NCI-H69 (cell line): ENCODE measurements at places on chromosomes 7 and 10.

DNA sequence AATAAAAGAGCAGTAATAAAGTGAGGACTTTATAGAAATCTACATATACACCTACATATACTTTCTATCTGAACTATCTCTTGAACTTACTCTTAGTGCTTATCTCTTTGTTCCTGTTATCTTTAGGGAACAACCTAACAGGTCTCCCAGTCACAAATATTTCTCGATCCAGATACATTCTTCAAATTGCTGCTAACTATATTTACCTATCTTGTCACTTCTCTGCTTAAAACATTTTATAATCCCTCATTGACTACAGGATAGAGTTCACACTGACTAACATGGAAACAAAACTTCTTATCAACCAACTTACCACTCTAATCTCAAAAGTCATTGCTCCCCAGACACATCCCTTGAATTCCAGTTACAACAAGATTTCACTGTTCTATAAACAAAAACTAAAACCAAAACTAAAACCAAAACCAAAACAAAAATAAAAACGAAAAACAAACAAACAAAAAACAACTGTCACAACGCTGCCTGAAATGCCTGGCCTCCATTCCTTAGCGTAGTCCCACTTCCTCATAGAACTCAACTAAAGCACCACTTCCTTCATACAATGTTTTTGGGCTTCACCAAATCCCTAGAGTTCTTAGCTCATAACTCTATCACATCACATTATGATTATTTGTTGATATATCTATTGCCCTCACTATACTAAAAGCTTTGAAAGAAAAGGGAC is 134.7 kb downstream of the SEMA3D start:
- no peak for DNase-seq

DNA sequence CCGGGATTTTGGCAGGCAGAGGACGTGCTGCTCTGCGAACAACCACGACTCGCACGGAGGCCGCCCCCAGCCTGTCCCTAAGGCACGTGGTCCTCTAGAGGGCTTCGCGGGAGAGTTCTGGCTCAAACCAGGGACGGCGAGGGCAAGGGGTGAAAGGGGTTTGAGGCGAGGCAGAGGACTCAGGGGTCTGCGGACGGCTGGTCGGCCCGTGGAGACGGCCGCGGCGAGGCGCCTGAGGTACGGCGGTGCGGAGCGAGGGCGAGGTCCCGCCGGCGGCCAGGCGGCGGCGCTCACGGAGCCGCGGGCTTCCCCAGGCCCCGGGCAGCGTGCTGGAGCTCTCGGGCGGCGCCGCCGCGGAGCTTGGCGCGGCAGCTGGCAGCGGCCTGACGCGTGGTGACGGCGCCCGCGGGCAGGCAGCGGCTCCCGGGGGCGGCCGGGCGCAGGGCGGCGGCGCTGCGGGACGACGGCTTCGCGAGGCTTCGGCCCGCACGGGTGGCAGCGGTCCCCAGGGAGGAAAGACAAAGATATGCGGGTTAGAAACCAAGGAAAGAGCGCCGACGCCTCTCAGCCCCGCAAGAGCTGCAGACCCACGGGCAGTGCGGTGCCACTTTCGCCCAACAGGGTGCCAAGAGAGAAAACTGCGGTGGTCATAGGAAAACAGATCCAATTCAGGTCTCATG is 44.8 kb downstream of the ZNF800 start:
- peak; percentile 91 for DNase-seq

DNA sequence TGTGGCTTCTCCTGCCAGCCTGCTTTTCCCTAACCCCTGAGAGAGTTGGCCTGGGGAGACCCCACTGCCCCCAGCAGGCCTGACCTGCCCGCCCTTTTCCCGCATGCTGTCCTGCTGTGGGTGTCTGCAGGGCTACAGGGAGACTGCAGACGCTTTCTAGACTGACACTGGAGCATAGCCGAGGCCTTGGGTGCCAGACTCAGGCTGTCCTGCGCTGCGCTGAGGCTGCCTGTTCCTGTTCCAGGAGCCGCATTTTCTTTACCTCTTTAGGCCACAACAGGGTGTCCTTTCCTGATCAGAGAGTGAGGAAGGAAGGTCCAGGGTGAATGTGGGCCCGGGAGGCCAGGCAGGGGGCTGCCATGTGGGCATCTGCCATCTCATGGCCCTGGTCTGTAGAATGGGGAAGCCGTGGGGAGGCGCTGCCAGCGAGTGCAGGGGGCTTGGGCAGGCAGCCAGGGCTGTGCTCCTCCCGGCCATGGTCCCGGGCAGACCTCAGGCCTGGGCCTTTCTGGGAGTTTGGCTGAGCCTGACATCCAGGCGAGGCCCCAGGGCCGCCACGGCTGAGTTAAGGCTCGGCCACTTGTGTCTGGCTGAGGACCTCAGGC is 3.6 kb downstream of the PWWP2B start:
- DNase-seq, result no peak

- no peak for DNase-seq
Observed at GRCh38 chr10:5735119-5735518, 50.5 kb downstream of the TASOR2 start.

DNA sequence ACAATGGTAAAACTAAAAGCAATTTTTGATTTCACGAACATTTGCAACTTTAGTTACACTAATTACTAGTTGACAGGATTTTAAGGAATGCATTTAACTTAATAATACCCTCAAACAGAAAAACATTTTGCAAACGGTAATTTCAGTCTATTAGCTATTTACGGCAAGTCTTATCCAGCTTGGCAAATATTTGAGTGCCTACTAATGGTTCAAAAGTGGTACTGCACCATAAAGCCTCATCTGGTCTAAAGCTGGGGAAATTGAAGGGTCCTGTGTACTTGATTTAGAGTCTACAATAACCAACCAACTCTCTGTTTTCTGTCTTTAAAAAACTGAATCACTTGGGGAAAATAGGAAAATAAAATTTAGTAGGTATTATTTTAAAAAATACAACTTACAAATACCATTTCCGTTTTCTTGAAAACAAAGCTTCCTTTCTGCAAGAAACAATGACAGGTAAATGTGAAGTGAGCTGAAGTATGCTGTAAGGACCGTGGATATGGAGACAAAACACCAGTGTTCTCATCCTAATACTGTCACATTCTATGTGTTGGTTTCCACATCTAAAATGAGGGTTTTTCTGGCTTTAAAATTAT is 142.3 kb downstream of the VPS50 start:
- DNase-seq, result peak; percentile 67

- DNase-seq, result no peak
Observed at GRCh38 chr10:68342909-68343516, 10.3 kb upstream of the PBLD start.

DNA sequence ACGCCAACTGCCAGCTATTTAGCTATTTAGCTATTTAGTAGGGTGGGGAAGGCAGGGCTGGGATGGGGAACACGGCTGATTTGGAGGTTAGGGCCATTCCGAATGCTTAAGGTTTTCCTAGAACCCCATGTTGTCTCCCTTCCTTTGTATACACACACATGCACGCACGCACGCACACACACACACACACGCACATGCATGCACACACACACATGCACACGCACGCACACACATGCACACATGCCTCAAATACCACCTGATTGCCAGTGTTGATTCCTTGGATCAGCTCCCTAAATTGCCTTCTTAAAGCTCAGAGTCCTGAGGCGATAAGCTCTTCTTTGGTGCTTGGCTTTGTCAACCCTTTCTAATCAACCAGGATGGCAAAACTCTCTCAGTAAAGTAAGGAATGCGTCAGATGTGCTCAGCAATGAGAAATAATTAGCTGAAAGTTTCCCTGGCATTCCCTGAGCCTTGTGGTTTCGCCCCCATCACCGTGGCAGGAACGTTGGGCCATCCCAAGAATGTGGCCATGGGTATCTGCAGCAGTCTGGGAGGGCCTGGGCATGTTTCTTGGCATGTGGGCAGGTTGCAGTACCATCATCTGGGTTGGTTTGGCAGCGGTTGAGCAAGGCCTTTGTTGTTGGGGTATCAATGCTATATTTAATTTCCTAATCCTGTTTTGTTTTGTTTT is 305.6 kb downstream of the LRMDA start:
- DNase-seq, result no peak
